ENCODE measurements at places on chromosomes 12 and 14.

GRCh38 chr12:22539055-22539454, 5.3 kb downstream of the C2CD5 start:
- no peak for DNase-seq

DNA sequence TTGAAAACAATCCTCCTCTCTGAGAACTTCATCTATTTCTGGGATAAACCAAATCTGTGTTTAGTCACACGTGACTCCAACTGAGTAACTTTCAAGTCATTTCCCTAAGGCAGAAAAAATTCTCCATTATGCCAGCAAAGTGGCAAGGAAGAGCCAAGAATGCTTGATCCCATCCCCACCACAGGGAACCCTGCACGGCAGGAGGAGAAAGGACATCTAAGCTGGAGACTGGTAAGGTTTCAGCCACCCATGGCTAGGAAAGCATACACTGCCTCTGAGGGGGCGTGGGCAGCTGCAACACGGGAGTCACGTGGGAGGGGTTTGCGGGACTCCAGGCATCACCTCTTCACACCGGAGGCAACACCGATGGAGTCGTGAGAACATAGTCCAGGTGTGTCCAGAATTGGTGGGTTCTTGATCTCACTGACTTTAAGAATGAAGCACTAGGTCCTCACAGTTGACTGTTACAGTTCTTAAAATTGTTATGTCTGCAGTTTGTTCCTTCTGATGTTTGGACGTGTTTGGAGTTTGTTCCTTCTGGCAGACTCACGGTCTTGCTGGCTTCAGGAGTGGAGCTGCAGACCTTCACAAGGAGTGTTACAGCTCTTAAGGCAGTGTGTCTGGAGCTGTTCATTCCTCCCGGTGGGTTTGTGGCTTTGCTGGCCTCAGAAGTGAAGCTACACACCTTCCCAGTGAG, 2.7 kb upstream of the SIVA1 start:
- DNase-seq = no peak

GRCh38 chr12:116266631-116267349, 10.7 kb downstream of the MED13L start:
- no peak for DNase-seq

GRCh38 chr12:111129149-111129767, 208.9 kb upstream of the MYL2 start:
- DNase-seq = no peak

- DNase-seq = no peak
Measured at GRCh38 chr14:60656686-60657455, 7.6 kb upstream of the SIX1 start.
